Vagina (tissue), 2 donors: ENCODE measurements at places on chromosomes 16 and 17.

- DNase-seq: no peak
Measured at GRCh38 chr16:53457670-53458069, 23.4 kb downstream of the RBL2 start.

DNA sequence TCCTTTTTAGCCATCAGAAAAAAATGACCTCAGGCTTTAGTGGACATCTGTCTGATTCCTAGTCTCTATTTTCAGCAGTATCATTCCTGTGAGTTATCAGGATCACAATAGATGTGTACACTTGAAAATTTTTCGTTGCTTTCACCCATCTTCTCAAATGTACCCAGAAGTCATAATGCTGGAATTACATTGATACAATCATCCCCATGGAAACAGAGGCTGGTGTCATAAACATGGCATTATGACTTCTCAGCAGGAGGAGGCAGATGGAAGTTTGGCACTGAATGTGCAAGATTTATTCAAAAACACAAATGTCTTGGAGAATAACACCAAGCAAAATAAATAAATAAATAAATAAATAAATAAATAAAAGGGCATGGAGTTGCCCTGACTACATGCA, 292.5 kb downstream of the PHKB start:
- no peak for DNase-seq

DNA sequence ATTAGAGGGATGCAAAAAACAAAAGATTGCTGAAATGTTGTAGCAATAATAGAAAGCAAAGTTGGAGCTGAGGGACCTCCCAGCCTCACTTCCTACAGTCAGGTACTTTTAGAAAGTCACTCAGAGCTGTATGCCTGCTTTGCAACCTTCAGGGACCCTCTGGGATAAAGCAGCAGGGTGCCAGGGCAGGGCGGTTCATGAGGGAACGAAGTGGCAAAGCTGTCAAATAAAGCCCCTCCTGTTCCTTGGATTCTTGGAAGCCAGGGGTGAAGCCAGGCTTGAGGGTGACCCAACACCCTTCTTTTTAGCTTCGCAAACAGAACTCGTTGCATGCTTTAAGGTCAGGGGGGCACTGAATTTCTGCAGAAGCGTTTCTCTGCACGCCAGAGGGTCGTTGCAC, 767 bp downstream of the ATP2C2 start:
- DNase-seq: no peak

DNA sequence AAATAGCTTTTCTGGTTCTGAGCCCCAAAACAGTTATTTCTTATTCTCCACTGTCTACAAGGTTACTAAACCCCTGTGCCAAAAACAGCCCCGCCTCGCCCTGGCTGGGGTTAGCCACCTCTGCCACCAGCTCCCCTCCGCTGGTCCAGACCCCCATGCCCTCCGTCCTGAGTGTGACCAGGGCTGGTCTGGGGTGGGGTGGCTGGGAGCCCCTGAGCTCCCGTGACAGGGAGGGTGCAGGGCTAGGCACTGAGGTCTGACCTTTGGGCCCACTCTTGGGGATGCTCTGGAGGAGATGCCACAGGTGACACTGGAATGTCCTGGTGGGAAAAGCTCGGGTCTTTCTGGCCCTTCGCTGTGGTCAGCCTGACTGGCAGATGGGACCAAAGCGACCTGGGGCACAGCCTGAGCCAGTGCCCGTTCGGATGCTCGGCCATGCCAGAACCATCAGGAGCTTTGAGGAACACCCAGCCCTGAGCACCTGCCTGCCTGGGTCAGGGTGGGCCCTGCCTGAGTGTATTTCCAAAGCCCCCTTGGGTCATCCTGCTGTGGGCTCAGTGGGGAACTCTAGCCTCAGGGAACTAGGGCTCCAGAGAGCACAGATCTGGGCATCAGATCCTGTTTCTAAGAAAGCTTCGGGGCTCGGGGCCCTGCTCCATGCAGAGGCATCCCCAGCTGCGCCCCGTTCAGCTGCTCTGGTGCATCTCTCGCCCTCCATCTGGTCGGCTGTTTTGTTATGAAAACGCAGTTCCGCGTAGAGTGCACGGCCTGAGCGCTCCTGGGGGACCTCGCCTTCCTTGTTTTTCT, 72.1 kb upstream of the GNG13 start:
- no peak for DNase-seq

DNA sequence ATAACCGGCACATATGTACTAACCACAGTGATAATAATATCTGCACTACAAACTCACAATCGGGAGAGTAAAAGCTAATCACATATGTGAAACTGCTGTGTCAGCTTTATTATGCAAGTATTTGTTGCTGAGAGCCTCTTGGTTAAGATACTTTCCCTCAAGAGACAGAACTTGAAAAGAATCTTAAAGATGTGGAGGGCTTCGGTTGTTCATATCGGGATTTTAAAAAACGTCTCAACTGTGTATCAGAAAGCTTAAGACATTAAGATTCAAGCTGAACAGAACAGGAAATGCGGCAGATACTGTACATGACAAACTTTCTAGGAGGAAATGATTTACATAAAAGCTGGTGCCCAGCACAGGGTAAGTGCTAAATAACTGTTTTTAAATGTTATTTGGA, 27.5 kb upstream of the HLF start:
- DNase-seq: no peak

GRCh38 chr17:50043290-50044148, 12.4 kb upstream of the ITGA3 start:
- DNase-seq: no peak

DNA sequence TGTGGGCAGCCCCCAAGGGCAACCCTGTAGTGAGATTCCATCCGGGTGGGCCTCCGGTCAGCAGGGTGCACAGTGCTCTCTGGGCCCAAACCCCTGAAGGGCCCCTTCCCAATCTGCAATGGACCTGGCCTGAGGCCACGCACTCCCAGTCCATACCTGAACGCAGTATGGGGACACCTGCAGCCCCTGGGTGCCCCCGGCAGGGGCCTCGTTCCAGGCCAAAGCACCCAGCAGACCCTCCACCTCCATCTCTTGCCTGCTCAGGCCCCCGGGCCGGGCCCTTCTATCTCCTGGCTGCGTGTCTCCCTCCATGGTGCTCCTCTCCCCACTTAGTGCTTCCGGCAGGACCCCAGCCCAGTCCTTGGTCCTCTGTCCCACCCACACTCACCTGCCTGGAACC, 17.3 kb upstream of the AATK start:
- no peak for DNase-seq

GRCh38 chr17:28170771-28171170, 128.3 kb downstream of the NLK start:
- DNase-seq: no peak

DNA sequence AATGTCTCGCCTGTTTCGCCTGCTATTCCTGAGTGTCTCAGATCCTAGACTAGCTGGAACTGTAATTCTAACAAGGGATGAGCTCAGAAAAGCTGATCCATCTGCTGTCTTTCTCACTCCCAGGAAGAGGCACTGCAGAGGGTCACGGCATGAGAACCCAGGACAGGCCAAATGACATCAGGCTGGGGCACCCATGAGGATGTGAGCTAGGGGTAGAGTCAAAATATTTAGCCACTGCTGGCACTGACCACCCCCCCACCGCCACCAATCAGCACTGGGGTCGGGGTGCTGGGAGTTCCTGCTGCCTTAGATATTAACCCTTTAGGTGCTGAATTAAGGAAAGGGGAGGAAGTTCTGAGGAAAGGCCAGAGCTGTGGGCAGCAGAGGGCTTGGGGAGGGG, 112.4 kb downstream of the IRX3 start:
- DNase-seq: no peak

DNA sequence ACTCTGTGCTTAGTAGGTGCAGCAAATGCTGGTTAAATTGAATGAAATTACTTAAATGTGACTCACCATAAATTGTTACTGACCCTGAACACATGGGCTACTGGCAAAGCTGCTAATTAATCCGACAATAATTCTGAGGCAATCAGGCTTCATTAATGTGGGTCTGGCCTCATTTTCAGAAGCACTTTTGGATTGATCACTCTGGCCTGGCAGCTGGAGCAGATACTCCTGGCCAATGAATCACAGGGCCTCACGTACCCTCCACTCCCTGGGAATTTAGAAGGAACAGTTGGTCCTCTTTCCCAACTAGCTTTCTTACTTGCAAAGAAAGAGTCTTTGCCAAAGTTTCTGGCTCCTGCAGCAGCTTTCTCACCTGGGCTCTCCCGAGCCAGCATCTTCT, 162.0 kb upstream of the ZKSCAN2 start:
- no peak for DNase-seq

GRCh38 chr17:56149266-56150036, 3.8 kb upstream of the ANKFN1 start:
- DNase-seq: no peak

DNA sequence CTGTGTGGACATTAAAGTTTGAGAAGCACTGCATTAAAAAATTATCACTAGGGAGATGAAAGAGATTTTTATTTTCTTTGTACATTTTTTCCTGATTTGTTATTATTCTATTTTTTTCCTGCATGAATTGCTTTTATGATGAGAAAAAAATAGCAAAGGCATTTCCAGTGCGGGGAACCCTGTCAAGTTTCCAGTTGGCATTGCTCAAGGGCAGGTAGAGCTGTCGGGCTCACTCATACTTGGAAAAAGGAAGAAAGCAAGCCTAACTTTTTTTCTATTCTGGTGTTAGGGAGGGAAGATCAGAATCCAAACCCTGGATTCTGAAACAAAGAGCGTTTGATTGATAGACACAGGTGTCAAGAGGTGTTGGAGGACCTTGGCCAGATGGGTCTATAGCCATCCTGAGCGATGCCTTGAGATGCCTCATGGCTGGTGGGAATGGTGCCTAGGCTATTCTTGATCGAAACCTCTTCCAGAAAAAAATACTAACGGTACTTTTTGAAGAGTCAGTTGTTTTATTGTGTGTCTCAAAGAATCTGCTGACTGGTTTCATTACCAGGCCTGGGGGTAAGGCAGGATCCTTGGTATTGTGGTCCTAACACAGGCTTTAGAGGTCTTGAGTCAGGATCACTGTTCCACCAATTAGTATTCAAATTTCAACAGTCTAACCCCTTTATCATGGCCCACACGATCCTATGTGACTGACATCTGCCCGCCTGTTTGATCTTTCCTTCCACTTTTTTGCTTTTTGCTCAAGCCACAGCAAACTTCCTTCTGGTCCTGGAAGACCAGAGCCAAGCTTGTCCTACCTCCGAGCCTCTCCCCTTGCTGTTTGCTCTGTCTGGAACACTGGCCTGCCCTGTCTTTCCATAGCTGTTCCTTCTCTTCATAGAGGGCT, 20.1 kb downstream of the SNX29 start:
- no peak for DNase-seq

DNA sequence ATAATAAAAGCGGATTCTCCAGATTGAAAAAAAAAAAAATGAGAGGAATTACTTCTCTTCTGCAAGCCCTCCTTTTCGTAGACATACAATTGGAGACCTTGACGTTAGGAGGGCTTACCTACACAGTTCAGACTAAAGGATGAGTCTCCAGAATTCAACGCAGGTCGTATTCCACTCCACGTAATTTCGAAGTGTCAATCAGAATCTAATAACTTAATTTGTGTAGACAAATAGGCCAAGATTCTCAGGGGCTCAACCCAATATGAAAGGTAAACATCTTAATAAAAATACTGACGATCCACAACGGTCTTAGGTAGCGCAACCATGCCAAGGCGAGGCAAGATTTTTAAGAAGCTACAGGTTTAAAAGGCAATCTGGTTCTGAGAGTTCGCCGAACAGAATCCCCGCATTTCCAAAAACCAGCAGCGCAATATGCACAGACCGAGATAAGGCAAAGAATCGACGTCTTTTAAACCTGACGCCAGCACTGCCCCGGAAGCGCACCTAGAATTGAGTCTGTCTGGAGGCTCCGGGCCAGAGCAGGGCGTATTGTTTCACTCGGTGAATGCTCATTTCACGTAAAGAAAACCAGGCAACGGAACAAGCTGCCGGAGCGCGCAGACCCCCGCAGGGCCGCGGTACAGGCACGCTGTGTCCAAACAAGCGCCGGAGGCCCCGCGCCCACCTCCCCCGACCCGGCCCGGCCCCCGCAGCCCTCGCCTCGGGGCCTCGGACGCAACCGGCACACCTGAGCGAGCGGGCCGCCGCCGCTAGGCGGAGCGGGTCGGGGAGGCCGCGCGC, 623 bp downstream of the MBTPS1 start:
- no peak for DNase-seq

DNA sequence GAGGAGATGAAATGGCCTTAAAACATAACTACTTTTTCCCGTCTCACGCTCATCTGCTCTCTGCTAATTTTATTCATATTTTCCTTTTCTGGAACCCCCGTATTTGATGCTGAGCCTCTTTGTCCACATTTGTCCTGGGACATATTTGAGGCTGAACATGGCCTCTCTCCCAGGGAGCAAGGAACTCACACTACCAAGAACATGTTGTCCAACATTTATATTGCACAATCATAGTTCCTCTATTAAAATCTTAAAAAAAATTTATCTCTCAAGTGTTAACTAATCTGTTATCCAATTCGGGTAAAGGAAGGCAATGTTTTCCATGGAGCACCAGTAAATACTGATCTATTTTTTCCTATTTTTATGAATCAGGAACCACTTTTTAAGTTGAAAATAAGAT, 60.2 kb downstream of the CMC2 start:
- no peak for DNase-seq

DNA sequence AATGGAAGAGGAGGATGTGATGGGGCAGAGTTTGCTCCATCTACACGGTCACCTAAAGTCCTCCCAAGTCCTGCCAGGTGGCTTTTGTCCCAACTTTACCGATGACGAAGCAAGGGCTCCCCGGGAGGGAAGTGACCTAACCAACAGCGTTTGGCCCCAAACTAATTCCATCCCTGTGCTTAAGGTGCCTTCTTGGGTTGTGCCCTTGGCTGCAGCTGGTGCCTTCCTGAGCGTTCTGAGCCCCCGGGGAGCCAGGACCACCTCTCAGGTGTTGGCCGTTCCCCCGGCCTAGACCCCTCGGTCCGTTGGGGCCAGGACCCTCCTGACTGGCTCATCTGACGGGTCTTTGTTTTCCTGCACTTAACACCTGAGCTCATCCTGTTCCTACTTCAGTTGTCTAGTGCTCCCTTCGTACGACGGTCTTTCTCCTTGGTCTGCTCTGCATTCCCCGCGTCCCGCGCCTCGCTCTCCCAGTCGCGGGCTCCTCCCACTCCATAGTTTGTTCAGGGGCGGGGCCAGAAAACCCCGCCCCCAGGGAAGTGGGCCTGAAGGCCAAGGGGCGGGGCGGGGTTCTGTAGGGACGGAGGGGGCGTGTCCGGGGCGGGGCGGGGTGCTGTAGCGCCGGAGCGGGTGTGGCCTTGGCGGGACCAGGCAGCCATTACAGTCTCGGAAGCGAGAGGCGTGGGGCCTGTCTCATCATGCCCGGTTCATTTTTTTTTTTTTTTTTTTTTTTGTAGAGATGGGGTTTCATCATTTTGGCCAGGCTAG, 822 bp upstream of the ZSCAN10 start:
- no peak for DNase-seq

DNA sequence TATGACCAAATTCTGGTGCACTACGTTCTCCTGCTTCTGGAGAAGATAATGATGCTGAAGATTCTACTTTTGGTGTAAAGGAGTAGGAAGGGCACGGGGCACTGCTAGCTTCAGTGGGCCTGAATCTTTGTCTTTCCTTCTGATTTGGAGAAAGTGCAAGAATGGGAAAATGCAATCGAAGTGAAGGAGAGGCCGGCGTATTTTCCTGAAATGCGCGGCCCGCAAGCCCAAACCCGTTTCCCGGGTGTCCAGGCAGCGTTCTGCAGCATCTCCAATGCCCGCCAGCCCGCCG, 372 bp upstream of the NDE1 start:
- DNase-seq: no peak

GRCh38 chr17:53721101-53721500, 101.6 kb upstream of the KIF2B start:
- DNase-seq: no peak

GRCh38 chr17:42002792-42003301, 14.4 kb downstream of the DNAJC7 start:
- no peak for DNase-seq
